Stimulated activated CD8-positive, alpha-beta memory T cell treated with anti-CD3 and anti-CD28 coated beads, Interleukin-2, amount 100 ng/mL, for 48 hours (primary cell): ENCODE measurements at places on chromosomes 3 and 15.
A peak's percentile ranks its signal among the peaks of the same experiment; 100 is the strongest.

DNA sequence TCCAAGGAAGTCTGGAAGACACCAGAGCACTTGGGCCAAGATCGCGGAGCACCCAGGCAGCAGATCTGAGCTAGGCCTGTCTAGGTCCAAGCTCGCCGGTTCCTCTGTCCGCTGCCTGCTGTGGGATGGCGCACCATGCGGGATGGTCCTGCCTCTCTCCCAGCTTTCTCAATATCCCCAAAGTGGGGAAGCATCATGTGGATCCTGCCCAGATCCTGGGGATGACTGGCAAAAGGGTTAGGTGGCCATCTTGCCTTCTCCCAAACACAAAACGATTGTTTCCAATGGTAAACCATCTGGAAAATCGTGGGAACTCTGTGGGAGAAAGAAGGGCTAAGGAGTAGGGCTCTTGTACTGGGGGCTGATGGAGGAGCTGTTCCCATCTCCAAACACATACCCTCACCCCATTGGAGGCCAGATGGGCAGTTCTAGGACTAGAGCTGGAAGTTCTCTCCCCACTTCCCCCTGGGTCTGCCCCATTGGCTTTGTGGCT, 8.9 kb downstream of the PRKCD start:
- DNase-seq = no peak

DNA sequence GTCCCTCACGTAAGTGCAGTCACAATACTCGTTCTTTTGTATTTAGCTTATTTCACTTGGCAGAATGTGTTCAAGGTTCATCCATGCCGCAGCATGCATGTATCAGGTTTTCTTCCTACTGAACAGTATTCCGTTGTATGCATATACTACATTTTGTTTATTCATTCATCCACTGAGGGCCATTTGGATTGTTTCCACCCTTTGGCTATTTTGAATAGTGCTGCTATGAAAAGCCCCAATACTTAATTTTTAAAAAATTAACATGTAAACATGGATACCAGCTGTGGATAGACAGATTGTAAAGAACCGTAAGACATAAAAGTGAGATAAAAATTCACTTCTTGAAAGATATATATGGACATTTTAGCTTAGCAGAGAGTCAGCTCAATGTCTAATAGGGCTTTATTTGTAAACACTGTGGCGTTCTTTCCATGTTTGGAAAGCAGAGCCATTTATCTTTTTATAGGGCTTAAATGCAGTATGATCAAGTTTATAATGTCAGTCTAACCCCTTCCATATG, 115.9 kb downstream of the VPS8 start:
- no peak for DNase-seq

GRCh38 chr3:41216422-41216821, 17.1 kb downstream of the CTNNB1 start:
- no peak for DNase-seq

- DNase-seq = no peak
Measured at GRCh38 chr15:96332637-96333121, 2.2 kb downstream of the NR2F2 start.

- DNase-seq = no peak
Measured at GRCh38 chr15:68341760-68342725, 64.5 kb downstream of the FEM1B start.

GRCh38 chr3:83863380-83863779, 1095.4 kb upstream of the CADM2 start:
- no peak for DNase-seq

GRCh38 chr15:31080591-31081014, 20.9 kb downstream of the TRPM1 start:
- peak; percentile 17 for DNase-seq

- no peak for DNase-seq
Measured at GRCh38 chr3:64161481-64161952, 63.7 kb downstream of the PRICKLE2 start.

DNA sequence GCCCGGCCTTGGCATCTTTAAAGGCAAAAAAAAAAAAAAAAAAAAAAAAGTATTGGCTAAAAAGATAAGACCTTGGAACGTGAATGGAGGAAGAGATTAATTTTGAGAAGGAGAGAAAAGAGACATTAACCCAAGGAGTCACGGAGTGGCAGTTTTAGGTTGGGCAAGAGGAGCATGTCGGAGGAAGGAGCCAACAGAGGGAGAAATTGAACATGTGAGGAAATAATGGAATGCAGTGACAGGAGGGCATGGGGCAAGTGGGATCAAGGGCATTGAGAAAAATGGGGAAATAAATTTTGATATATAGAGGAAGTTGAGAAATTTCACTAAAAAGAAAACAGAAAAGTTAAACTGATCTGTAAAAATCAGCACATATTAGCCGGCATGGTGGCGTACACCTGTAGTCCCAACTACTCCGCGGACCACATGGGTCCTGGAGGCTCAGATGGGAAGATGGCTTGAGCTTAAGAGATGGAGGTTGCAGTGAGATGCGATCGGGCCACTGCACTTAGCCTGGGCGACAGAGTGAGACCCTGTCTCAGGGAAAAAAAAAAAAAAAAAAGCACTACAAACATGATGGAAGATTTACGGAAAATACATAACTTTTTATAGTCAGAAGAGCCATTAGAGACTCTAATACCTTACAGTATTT, 1.2 kb downstream of the HAUS2 start:
- no peak for DNase-seq

DNA sequence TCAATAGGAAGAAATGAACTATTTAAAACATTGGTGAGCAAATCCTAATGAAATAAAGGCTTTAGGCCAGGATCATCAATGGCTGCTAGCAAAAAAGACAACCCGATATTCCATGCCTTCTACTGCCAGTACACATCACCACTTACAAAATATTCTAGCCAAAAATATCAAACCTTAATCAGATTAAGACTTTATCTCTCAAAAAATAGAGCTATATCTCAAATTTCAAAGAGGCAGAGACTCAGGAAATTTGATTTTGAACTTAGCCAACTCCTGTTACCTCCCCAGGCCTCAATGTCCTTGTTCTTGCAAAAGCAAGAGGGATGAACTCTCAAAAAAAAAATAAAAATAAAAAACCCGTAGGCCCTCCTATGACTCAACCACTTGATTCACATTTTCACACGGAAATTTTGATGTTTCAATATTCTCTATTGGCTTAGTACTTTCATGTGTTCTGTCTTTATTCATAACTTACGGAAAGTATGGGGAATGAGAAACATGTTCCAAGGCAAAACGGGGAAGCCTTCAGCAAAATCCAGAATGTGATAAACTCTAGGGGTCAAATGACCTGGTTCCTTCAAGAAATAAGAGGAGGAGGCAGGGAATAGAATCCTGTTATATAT, 273.3 kb upstream of the ZPLD1 start:
- no peak for DNase-seq

DNA sequence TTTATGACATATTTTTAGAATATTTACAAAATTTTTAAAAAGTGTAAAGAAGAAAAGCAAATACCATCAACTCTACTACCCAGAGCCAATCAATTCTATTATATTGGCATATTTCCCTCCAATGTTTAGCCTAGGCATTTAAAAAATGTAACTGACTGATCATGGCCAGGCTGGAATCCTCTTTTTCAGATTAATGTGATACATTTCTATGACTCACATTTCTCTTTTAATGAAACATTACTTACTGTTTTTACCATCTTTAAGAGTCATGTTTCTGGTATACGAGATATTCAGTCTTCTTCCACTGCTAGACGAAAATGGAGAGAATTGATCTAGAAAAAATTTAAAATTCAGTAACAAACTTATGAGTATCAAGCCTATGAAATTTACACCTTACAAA, 53.4 kb upstream of the DCUN1D1 start:
- DNase-seq = no peak

DNA sequence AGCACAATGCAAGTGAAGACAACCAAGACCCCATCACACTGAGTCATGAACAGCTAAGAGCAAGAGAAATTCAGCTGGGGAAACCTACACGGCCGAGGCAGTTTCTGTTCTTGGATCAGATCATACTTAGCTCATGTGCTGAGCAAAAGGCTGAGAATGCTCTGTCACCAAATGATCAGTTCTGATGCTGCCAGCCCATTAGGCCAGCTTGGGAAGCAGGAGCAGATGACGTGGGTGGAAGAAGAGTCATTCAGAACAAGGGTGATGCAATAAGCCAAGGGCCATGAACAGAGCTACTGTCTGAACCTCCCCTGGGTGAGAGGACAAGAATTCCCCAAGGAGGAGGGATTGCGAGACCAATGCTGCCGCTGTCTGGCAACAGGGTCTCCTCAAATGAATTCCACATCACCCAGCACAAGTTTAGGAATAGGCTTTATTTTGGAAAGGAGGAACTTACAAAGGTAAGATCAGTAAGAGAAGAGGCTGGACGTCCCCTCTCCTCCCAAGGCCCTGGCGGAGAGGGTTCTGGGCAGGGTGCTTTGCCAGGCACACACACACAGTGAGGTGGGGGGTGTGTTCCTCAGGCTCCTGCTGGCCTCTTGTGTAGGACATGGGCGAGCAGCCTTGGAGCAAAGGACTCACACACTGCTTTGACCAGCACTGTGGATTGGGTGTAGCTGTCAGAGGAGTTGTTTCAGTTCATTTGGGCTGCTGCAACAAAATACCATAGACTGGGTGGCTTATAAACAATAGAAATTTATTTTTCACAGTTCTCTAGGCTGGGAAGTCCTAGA, 65.6 kb upstream of the CTXND1 start:
- DNase-seq = no peak

GRCh38 chr3:149809699-149810098, 3.3 kb upstream of the RNF13 start:
- DNase-seq = no peak

DNA sequence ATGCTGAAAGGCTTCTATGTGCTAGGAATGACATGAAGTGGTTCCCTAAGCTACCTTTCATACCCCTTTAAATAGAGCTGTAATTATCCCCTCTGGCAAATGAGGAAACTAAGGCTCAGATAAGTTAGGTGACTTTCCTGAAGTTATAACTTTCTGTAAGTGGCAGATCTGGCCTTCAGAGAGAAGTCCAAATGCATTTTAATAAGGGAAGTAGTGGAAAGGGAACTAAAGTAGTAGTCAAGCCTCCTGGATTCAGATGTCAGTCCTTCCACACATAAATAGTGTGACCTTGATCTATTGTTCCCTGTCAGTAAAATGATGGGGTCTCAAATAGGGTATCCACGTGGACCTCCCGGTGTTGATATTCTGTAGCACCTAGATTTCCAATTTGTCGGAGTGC, 277.7 kb downstream of the EDEM1 start:
- no peak for DNase-seq

DNA sequence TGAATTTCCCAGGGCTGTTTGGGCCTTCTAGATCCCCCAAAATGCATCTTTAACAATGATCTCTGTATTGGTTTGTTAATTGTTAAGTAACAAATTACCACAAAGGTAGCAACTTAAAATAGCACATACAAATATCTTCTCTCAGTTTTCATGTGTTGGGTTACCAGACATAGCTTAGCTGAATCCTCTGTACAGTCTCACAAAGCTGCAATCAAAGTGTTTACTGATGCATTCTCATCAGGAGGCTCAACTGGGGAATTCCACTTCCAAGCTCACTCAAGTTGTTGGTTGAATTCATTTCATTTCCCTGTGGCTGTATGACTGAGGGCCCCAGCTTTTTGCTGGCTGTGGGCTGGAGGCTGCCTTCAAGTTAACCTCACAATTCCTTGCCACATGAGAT, 297.6 kb downstream of the RPLP1 start:
- no peak for DNase-seq

- DNase-seq = no peak
Measured at GRCh38 chr3:7733933-7734332, 767.7 kb upstream of the LMCD1 start.

DNA sequence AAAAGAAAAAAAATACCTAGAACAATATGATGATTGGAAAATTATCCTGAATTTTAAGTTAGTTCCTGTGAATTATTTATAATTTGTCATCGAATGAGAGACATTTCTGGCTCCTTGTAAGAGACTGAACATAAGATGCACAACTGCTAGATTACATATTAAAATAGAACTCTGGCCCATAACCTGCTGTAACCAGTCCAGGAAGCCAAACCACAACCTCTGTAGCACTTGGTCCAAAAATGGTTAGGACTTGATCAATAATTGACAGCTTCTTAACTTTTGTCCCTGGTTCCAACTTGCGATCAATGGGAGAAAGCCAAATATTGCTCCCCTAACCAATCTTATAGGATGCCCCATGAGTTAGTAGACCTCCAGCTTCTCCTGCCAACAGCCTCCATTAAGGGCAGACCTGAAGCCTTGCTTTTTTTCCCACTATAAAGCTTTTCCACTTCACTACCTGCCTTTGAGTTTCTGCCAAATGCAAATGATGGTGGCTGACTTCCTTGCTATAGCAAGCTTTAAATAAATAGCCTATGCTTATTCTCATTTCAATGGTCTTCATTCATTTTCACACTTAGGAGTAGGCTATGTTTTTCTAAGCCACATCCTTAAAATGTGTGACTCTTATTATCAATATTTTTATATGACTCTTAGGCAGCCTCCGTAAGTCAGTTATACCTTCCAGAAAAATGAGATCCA, 224.0 kb upstream of the ARHGEF26 start:
- no peak for DNase-seq

GRCh38 chr3:99833617-99834205, 16.0 kb downstream of the CMSS1 start:
- DNase-seq = no peak

DNA sequence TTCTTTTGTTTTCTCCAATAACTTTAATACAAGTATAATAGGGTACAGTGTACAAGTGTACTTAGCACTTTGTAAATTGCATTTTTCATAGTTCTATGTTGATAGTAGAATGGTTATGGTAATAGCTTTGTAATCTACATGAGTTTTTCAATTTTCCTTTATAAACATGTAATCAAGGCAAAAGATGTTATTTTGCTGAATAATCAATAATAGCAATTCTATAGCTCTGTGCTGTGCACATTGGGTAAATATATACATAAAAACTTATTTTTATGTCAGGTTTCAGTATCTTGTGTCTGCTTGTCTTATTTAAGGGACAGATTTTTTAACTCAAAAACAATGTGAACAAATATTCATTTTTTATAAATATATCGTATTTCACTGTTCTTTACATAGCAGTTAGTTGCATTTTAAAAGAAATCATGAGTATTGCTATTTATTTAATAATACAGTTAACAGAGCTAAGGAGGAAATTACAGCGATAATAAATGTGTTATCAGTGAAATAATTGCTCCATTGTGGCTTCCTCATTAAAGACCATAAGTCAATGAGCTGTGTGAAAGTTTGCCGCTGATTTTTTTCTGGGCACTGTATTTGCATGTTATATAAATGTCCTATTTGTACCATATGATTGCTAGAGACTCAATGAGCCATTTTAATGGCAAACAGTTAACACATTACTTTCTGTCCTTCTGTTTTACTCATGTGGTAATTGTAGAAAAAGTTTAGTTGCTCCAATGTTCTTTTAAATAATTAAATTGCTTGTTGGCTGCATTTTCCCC, 214.6 kb upstream of the STAC start:
- no peak for DNase-seq

- no peak for DNase-seq
Measured at GRCh38 chr3:89488800-89489580, 381.6 kb downstream of the EPHA3 start.

DNA sequence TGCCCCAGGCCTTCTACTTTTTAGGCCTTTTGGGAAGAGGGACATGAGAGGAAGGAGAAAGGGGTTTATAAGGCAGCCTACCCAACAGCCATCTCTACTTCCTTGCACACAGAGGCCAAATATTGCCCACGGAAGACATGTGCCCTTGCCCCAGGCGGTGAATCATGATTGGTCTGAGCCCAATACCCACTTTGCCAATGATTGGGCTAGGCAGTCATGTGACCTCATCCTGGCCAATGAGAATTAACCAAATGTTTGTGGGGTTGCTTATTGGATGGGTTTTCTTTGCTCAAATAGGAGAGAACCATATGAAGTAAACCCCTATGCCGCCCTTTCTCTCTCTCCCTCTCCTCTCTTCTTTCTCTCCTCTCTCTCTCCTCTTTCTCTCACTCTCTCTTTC, 42.2 kb upstream of the ATP1B3 start:
- no peak for DNase-seq

GRCh38 chr15:48778331-48778730, 32.5 kb downstream of the CEP152 start:
- no peak for DNase-seq
